Naive B cell (primary cell): ENCODE measurements at places on chromosomes 13 and 19. TPM values are rescaled to one million over a fixed set of nuclear protein-coding genes. Genes with fewer than 3 reads are reported as not detected.

DNA sequence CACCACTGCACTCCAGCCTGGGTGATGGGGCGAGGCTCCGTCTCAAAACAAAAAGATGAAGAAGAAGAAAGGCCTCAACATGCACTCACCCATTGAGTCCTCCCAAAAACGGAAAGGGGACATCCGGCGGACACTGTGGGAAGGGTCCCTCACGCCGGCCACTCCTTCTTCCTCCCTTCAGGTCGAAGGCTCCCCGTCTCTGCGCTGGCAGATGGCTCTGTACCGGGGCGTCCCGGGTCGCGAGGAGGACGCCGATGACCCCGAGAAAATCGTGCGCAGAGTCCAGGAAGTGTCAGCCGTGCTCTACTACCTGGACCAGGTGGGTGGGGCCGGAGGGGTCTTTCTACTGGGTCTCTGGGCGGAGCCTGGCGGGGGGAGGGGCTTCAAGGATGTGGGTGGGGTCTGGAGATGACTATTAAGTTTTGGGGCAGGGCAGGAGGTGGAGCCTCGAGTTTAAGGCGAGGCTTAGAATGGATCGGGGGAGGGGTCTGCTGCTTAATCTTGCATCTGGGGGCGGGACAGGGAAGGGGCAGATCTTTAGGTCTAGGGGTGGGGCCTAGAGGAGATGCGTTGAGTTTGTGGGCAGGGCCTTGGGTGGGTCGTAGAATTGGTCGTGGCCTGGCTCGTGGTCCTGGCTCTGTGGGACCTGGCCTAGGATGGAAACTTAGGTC lies 90.2 kb downstream of the MAP4K1 start:
- no peak for DNase-seq

GRCh38 chr19:48716562-48717291 lies 2.8 kb downstream of the MAMSTR start:
- DNase-seq = no peak

Gene TMEM272
- not detected for polyA plus RNA-seq

Gene LENG8
- polyA plus RNA-seq = 4.0 TPM
